Spinal cord (tissue), 10 donors: ENCODE measurements at places on chromosomes 7 and 10. TPM values are rescaled to one million over a fixed set of nuclear protein-coding genes. Genes with fewer than 3 reads are reported as not detected.

DNA sequence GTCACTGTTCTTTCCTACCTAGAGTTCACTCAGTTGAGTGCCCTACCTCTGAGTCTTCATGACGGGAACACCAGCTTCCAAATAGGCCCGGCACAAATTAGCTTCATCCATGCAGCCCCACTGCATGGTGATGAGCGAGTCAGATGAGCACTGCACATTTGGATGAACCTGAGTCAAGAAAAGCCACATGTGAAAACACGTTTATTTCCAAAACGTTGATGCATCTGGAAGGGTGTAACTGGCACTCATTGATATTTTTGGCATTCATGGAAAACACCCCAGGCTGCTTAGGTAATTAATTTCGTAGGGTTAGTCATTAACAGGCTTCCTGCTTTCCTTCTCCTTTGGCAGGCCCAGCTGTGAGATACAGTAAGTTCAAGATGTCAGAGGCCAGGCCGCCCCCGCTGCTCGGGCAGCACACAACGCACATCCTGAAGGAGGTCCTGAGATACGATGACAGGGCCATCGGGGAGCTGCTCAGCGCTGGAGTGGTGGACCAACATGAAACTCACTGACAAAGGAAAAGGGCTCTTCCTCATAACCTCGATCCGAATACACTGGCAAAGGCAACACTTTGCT, 725.2 kb downstream of the SUGCT start:
- no peak for DNase-seq

- DNase-seq = no peak
Observed at GRCh38 chr7:85392326-85392725, 205.5 kb upstream of the SEMA3D start.

- no peak for DNase-seq
Observed at GRCh38 chr7:48078470-48078869, 10.6 kb upstream of the UPP1 start.

DNA sequence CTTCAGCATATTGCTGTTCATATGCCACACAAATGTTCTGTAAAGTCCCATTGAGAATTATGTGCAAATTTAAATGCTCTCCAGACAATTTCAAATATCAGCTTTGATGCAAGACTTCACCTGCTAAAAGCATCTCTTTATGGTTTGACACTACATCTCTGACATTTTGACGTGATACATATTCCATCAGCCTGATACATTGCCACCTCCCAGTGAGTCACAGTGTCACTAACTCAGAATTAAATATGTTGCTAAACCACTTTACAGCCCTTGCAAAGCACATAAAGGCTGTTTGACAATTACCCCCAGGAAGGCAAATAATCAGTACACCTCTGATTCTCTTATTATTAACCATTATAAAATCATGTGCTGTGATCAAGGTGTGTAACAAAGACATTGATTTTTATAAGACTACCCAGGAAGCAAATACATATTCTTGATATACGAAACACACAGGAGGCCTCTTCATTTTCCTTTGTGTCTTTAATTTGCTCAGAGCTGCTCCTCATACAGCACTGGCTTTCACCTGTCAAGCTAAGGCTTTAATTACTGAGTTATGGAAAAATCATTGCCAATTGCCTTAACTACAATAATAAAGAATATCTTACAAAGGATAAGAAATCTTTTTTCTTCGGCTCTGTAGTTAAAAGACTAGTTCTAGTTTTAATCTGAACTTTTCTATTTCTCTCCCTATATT, 547.5 kb upstream of the C7orf33 start:
- DNase-seq = peak; percentile 29

DNA sequence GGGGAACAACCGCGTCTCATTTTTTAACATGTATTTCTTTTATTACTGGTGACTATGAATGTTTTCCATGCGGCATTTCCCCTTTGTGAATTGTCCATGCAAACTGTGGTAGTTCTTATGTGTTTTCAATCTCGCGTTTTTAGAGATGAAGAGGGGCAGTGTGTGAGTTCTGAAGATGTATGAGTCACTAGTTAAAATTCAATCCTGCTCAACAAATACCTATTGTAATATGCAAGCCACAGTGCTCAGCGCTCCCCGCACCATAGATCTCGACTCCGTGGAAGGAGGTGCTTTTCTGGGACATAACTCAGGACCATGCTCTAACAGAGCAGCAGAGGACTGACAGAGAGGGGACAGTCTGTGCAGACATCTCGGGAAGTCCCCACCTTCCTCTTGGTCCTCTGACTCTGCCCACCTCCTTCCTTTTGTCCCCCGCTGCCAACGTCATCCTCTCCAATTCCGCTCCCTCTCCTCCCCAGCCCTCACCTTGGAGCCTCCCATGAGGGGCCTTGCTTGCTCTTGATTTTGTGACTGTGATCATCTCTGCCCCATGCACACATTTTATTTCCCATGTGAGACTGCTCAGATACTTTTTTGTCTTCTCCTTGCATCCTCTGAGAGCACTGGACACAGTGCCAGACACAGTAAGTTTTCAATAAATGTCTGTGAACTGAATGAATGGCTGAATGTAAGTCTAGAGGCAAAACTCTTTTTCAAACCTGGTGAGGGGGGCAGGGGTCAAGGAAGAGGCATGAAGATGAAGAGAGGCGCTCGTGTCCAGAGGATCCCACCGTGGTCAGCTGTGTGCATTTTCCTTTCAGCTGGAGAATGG, 42.7 kb upstream of the PLEKHA1 start:
- no peak for DNase-seq

DNA sequence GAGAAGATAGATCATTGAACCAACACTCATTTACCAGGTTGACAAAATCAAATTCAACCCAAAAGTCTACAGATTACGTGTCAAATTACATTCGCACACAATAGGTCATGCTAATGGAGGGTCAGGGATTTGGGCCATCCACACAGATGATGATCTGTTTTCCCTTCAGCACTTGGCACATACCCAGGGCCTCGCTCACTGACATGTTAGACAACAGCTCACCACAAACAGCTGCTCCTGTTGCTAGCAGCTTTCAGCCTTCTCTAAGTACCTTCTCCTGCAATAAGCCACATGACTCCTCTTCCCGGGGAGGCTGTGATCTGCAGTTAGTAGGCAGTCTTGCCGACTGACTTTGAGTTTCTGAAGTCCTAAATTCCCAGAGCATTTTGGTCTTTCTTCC, 18.4 kb downstream of the NKX2-3 start:
- DNase-seq = no peak

- peak; percentile 47 for DNase-seq
Observed at GRCh38 chr7:113421696-113422330, 303.5 kb upstream of the SMIM30 start.

COL13A1 gene
- total RNA-seq = 11.4 TPM
